HAP-1 (cell line): ENCODE measurements at places on chromosomes 5 and 9.

GRCh38 chr5:95283022-95283615, 1.8 kb downstream of the MCTP1 start:
- no peak for DNase-seq

GRCh38 chr5:151742870-151743294, 15.5 kb downstream of the ATOX1 start:
- DNase-seq = peak; percentile 60

DNA sequence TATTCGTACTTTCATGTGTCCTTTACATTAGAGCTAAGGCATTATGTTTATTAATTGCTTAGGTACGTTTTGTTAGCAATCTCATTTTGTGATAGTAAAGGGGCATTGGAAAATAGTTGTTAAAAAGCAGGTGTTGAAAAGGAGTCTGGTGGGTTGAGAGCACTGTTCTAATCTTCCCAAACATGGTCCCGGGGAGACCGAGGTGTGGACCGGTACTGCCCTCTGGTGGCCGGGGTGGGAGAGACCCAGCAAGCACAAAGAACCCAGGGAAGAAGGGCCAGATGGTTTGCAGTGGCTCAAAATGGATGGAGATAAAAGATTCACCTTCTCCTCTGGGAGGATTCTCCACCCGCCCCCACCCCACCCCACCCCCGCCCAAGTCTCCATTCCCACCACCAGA, 26.1 kb downstream of the IDNK start:
- peak; percentile 85 for DNase-seq

DNA sequence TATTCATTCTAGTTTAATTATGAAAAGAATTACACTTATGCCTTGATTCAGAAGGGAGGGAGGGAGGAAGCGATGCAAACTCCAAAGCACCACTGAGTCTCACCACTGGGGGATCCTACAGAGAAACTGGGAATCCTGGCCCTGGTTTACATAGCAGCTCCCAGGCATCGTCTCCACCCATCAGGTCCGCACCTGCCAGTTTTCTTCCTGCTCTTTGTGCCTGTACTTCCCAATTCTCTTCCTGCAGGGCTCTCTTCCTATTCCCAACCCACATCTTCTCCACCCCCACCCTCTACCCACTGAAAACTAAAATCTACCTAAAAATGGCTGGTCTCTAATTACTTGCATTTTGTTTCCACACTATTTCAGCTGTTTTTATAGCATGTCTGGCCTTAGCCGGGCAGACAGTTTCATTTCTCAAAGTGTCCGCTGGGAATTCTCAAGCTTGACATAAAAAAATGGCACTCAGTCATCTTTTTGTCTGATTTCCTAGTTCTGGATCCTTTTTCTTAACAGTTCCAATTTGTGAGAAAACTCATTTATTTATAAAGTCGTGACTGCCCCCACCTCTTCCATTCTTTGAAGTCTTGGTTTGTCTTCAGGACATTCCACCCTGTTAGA, 1.6 kb upstream of the TNIP1 start:
- peak; percentile 33 for DNase-seq

- no peak for DNase-seq
Measured at GRCh38 chr9:80811656-80812055, 877.7 kb downstream of the TLE1 start.

DNA sequence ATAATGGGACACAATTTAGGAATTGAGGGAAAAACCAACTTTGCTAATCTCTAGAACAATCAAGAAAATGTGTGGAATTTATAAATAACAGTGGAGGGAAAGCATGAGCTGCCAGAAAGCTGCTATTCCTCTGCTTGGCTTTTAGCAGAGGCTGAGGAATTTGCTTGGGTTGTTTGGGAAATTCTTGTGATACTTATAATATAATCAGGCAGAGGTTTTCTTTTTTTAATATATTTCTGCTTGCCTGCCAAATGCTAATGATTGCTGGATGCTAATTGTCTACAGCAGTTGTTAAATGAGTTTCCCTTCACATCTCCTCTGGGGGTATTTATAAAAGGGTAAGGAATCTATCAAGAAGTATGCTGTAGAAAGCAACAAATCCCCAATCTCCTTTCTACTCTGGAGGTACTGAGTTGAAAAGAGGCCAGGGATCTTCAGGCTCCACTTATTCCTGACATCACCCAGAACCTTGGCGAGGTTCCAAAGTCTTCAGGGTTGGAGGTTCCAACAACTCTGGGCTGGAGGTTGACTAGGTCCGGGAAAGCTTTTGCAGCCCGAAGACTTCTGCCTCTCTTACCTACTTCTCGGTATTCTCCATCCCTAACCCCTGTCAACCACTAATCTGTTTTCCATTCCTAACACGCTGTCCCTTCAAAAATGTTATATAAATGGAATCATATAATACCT, 60.4 kb upstream of the TMED7 start:
- peak; percentile 56 for DNase-seq

GRCh38 chr9:19229595-19230354, 718 bp upstream of the DENND4C start:
- peak; percentile 75 for DNase-seq

DNA sequence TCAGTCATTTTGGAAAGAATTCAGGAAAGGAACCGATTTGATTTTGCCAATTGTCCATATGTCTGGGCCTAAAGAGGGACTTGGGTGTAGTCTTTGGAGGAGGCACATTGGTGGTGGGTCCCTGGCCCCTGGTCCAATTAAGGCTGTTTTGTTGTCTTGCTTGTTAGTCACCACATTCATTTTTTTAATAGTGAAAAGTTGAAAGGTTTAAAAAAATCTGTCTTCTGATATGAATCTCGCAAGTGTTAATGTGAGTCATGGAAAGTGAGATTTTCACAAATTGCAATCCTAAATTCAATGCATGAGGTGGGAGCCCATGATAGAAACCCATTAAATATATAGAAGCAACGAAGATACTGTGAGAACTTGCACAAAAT, 165.9 kb upstream of the OTULINL start:
- DNase-seq = no peak

- DNase-seq = no peak
Measured at GRCh38 chr5:53580547-53580946, 20.1 kb downstream of the NDUFS4 start.

- no peak for DNase-seq
Measured at GRCh38 chr5:115402822-115403577, 106.5 kb upstream of the CCDC112 start.

DNA sequence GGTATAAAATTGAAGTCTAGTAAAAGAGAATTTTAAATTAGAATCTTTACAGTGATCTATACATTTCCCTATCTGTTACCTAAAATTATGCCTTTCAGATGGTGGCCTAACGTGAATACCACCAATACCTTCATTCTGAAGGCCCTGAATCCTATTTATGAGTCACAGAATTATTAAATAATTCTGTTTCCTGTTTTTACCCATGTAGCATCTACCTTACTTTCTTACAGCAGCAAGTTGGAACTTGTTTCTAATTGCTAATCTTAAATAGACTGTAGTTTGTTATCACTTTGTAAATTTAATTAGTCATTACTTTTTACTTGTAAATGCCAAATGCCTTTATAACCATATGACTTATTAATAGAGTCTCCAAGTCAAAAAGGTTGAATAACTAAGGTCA, 135.0 kb downstream of the PDE4D start:
- no peak for DNase-seq

GRCh38 chr5:151772029-151772845, 483 bp downstream of the G3BP1 start:
- DNase-seq = no peak

- DNase-seq = no peak
Measured at GRCh38 chr5:106269252-106269843, 1401.4 kb downstream of the EFNA5 start.

GRCh38 chr5:35129276-35129675, 81.5 kb upstream of the AGXT2 start:
- DNase-seq = no peak

DNA sequence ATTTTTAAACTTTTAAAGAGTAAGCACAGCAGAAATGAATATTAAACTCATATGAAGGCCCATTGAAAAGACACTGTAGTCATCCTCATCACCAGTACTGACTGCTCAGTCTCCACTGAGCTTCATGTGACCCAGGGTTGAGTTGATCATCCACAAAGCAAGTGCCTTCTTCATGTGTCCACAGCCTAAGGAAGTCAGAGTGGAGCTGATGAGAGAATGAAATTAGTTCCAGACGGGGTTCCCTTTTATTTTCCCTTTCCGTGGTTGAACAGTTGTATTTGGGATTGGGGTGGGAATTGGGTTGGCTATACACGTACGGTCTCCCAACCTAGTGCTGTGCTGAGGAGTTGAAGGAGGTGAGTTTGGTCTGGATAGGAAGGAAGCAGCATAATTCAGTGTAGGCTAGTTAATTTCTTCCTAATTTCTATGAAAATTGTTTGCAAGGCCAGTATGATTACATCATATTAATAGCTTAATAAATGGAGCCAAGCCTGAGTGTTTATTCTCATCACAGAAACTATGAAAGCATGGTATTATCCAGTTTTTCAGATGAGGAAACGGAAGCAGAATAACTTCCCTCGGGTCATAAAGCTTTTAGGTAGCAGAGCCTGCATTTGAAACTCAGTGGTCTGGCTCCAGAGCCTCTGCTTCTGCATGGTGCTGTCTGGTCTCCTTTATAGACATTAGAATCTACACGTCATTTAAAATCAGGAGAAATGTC, 103.9 kb upstream of the DMRT1 start:
- DNase-seq = no peak

DNA sequence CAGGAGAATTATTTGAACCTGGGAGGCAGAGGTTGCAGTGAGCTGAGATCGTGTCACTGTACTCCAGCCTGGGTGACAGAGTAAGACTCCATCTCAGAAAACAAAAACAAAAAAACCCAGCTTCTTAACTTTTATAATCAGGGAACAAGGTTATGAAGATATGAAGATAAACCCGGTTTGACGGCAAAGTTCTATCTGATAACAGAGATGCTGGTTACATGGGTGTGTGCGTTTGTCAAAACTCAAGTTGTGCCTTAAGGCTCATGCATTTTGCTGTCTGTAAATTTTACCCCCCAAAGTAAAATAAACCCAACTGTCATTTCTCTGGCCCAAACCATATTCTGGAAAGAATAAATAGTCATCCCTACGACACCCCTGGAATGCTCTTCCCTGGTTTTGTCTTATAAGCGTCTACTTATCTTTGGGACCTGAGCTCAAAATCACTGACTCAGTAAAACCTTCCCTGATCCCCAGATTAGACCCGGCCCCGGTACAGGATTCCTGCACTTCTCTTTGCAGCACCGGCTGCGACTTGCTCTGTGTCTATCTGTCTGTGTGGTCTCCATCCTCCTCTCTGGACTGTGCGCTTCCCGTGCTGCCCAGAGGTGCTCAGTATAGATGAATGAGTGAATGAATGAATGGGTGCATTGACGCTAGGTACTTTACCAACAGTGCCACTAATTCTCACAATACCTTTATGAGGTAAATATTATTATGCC, 172.2 kb downstream of the DAB2IP start:
- no peak for DNase-seq

DNA sequence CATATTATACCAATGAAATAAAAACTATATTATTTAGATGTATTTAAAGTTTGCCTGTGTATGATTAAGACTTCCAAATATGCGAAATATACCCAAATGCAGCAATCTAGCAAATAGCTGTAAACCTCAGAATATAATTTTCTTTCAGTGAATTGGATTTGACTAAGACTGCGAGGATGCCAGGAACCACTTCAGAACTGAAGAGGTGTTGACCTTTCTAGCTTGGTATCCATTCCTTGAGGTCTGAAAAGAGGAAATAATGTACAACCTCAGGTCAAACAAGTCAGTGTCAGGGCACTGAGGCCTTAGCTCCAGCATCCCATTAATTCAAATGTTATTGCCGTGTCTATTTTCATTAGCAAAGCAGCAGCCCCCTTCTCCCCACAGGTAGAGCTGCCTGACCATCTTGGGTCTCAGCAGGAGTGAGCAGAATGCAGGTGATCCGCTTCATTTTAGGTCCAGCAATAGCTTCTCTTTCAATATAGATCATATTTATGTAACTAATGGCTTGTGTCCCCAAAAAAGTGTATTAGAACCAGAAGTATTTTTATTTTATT, 100.0 kb downstream of the KIAA1958 start:
- no peak for DNase-seq

GRCh38 chr5:5155617-5156016, 15.5 kb downstream of the ADAMTS16 start:
- no peak for DNase-seq

GRCh38 chr9:88503845-88504764, 30.9 kb upstream of the NXNL2 start:
- no peak for DNase-seq
